ENCODE measurements at places on chromosomes 1 and 21.

DNA sequence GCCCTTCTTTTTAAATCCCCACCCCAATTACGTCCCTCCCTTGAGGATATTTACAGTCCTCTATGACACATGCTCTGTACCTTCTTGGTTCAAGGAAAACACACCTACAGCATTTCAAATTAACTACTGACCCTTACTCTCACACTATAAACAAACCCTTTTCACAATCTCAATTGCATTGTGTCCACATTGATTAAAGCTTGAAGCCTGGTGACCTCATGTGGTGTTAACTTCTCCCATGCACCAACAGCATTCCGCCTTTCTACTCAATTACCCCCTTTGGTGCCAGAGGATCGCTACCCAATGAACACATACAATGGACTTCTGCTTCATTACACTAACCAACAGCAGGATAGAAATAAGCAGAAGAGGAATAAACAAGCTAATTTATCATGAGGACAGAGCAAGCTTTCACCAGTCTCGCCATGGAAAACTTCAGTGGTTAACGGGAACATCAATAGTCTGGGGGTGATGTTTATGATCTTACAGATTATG is 15.2 kb downstream of the WLS start:
- no peak for DNase-seq

DNA sequence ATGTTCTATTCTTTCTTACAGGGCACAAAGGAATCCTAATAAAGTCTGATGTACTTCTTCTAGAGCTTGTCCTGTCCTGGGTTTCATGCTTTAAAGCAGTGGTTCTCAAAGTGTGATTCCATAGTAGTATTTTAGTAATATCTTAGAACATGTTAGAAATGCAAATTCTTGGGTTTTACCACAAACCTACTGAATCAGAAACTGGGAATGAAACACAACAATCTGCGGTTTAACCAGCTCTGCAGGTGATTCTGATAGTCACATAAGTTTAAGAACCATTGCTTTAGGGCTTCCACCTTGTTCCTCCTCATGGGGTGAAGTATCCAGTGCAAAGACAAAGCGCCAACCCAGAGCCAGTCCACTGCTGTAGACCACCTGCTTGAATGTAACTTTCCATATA is 41.1 kb downstream of the NGF start:
- no peak for DNase-seq

- DNase-seq: no peak
Observed at GRCh38 chr1:45250544-45250943, 44.1 kb upstream of the ZSWIM5 start.

DNA sequence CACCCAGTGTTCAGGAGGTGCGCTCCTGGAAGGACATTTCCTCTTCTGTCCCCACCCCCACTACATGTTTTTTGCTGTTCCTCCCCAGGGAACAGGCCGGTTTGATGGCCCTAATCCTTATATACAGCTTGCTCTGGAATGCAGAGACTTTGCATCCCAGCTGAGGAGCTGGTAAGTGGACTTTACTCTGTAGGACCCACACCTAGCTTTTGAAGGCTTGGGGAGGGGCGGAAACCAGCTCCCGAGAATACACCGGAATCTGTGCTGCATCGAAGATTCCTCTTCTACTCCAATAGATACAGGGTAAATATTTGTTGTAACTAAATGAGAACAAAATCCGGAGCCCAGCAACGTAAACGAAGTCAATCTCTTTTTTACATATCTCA is 1.2 kb upstream of the CGN start:
- no peak for DNase-seq

GRCh38 chr1:207346513-207346912 is 25.0 kb downstream of the CD55 start:
- DNase-seq: no peak

- DNase-seq: no peak
Observed at GRCh38 chr1:96820107-96820506, 98.5 kb downstream of the PTBP2 start.

DNA sequence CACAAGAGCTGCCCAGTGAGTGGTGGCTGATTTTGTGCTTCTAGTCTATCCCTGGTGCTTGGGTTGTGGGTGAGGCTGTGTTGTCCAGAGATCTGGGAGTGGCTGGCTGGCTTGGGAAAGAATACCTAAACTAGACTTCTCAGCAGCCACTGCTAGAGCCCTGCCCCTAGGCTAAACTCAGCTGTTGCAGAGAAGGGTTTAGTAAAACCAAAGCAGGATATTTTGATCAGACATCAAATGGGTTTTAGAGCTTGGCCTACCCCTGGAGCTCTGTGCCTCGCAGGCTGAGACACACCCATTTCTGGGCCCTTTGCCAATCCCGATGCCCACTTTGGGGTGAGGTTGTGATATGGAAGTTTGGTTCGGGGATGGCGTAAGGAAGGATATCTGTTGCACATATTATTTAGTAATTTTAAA is 88.5 kb downstream of the UCK2 start:
- no peak for DNase-seq

GRCh38 chr1:93155335-93155734 is 24.9 kb downstream of the TMED5 start:
- no peak for DNase-seq

DNA sequence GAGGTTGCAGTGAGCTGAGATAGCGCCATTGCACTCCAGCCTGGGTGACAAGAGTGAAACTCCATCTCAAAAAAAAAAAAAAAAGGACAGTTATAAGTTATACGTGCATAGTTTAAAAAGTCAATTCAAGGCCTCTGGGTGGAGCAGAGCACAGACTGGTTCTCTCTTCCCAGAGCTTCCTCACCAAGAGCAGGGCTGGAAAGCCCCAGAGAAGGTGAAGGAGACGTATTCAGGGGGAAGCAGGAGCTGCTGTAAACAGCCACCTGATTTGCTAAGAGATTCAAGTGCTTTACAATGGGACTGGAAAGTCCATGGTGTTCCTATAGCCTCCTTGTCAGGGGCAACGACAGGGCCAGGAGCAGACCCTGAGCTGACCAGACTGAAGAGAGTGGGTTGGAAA is 85.0 kb upstream of the LYST start:
- no peak for DNase-seq

DNA sequence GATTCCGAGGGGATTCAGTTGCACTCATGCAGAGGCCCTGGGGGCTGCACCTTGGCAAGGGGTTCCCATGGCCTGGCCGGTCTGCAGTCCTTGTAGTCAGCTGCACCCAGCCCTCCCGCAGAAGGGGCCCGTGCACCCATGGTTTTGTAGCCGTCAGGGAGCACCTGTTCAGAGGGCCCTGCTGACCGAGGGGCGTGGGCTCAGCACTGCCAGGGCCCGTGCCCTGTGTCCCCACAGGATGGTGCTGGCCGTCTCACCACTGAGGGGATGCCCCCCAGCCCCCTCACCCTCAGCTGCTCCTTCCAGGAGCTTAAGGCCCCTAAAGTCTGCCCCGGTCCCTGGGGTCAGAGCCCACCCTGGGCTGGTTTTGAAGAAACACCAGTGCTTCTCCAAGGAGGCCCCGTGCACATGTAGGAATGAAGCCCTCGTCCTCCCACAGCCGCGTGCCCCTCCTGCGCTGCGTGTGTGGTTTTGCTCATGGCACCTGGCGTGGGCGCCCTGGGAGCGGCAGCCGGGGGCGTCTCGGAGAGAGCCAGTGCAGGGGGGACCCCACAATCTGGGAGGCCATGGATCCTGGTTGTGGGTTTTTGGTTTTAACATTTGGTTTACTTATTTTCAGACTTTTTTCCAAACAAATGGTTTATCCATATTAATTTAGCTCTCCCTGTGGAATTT is 40.1 kb downstream of the PRKCZ start:
- DNase-seq: no peak

DNA sequence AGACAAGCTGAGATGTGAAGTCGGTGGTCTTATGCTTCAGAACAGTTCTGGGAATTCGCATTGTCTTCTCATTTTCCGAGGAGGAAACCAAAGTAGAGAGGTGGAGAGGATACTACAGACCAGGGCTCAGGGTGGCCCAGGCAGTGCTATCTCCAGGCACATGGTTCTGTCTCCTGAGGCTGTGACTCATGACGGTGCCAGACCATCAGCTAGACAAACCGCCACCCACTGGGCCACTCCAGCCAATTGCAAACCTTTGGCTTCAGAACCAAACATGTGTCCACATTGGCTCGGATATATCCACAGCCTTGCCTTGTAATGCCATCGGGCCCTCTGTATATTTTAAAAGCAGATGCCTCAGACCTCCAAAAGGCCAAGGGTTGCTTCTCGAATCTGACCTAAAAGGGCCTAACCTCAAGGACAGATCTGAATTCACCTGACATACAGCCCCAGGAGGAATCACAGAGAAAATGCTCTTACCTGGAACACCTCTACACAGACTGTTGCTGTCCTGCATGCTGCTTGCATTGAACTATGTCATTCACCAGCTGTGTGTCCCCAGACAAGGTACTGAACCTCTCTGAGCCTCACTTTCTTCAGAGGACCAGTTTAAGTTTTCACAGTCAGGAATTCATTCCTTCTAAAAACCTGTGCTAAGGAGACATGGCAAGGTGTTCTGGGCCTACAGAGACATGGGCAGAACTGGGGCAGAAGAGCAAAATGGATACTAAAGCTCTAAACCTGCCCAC is 224.9 kb upstream of the JUN start:
- DNase-seq: no peak

GRCh38 chr1:195876792-195877191 is 731.4 kb downstream of the KCNT2 start:
- DNase-seq: no peak

DNA sequence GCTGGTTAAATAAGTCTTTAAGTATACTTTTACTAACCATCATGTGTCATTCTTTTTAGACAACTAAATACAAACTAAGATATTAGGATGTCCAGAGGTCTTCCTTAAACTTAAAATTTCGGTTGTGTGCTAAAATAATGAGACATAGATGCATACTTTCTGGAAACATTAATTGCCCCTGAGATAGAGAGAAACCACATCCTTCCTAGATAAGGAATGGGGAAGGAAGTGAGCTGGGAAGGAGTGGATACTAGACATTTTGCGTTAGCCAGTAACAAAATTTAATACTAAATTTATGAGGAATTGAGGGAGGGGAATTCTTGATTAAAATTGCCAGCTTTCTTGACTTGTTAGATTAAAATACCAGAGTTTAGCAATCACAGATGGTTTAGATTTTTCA is 37.1 kb upstream of the PTGS2 start:
- DNase-seq: no peak

DNA sequence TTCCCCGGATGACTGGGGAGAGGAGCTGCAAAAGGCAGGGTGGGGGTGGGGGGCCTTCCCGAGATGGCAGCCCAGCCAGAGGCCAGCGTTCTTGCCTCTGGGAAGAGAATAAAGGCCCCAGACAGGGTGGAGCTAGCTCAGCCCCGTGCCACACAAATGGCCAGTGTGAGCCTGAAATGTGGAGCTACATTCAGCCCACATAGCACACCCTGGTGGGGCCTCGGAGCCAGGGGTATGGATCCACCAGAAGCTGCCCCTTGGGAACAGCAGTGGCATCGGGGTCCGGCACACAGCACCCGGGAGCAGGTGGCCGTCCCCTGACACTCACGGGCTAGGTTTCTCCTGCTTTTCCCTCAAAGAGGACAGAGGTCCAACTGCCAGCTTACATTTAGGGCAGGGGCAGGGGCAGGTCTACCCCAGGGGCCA is 93.9 kb downstream of the PDE9A start:
- DNase-seq: no peak

DNA sequence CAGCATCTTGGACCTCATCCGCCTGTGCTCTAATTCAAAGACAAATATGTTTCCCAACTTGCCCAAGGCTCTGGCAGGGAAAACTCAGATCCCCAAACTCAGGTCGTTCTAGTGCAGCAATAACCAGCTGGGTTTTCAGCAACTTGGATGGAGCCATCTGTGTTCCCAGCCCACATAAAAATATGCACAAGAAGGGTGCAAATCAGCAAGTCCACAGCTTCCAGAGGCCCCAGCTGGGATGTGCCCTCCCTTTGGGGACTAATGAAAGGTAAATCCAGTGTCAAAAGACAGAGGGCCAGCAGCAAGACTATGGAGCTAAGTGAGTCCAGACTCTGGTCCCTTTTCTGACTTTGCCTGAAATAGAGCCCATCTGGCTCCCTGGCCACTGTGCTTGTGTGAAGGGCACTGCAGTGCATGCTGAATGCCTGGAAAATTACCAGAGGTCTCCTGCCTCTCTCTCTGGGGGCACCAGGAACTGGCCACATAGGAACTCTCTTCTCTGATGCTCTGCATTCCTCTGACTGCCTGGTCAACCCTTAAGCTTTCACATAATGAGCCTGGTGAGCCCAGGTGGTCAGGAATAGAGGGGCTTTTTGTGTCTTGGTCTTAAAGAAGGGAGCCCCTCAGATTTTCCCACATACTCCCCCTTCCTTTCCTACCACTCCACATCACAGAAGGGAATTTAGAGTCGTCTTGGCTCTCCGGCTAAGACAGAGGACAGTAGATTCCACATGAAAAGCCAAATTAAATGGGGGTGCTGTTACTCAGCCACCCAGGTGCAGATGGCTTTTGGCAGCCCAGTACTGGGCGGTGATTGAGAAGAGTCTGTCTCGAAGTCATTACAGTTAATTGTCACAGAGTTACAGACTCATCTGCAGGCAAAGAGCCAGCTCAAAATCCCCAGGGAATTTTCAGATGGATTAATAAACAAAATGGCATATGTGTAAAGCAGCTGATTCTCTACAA is 88.1 kb upstream of the C1orf21 start:
- no peak for DNase-seq

GRCh38 chr21:38945545-38946245 is 140.0 kb downstream of the ETS2 start:
- no peak for DNase-seq

GRCh38 chr1:66598670-66599069 is 64.7 kb downstream of the SGIP1 start:
- DNase-seq: no peak

DNA sequence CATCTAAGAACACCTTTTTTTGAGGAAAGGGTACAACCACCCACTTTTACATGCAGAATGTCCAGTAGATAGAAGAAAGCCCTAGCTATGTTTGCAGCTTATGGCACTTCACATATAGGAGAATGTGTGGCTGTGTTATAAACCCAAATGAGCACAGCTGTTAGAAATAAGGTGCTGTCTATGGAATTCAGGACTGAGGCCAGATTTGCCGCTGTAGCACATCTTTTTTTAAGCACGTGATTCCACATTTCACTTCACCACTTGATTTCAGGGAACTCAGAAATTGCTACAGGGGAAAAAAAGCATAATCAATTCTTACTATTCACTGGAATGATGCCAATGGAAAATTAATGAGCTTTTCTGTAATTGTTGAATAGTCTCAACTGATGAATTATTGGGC is 147.2 kb upstream of the ADAMTS5 start:
- DNase-seq: no peak

DNA sequence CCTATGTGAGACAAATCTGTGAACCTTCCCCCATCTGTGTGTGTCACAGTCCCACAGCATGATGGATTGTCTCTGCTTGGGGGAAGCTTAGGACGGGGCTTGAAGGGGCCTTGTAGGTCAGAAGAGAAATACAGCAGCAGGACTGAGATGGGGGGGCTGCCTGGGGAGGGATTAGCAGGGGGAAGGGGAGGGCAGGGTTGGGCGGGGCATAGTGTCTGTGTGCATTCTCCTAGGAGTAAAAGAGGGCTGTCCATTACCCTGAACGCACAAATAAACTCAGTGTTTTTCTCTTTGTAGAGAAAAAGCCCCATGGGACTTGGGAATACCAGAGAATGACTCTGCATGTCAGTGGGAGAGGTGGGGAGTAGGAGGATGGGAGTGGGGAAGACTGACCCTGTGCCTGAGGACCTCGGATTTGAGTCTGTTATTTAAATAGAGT is 16.4 kb downstream of the RNF220 start:
- DNase-seq: no peak

- no peak for DNase-seq
Observed at GRCh38 chr1:111621050-111621449, 1.5 kb downstream of the RAP1A start.
